ACHN (cell line): ENCODE measurements at places on chromosomes 5 and 9.

- peak; percentile 77 for DNase-seq
Measured at GRCh38 chr9:89497978-89498851, at the start of gene SEMA4D. SEMA4D (minus strand) TSS chr9:89498113; CDS start chr9:89405456, 92,657 bp downstream.

GRCh38 chr9:38361473-38361850 lies 31.0 kb upstream of the ALDH1B1 start:
- DNase-seq = no peak

GRCh38 chr9:127873886-127874285 lies 3.6 kb downstream of the AK1 start:
- DNase-seq = no peak

DNA sequence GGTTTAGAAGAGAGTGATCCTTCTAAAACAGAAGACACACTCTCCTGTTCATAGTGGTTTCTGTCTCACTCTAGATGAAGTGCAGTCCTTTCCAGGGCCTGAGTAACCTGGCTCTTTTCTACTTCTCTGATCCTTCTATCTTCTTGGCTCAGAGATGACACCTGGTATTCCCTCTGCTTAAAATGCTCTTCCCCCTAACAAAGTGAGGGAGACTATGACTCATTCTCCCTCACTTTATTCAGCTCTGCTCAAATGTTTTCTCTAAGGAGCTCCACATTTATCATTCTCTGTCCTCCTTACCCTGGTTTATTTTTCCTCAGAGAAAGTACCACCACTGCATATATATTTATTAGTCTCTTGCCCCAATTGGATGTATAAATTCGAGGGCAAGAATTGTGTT lies 24.6 kb downstream of the TUT7 start:
- DNase-seq = no peak

DNA sequence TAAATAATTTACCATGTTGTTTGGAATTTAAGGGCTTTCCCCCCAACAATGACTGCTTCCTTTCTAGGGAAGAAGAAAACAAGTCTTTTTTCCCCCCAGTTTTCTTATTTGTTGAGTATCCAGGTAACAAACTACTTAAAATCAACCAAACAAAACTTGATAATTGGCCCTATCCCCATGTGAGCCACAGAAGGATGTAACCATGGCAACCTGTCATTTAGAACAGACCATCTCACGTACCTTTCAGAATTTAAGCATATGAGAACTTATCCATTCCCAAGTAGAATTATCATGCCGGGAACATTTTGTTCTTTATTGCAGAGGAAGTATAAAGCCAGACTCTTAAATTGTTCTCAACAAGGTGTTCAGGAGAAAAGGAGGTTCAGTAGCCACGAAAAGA lies 392.3 kb downstream of the CETN3 start:
- DNase-seq = no peak

DNA sequence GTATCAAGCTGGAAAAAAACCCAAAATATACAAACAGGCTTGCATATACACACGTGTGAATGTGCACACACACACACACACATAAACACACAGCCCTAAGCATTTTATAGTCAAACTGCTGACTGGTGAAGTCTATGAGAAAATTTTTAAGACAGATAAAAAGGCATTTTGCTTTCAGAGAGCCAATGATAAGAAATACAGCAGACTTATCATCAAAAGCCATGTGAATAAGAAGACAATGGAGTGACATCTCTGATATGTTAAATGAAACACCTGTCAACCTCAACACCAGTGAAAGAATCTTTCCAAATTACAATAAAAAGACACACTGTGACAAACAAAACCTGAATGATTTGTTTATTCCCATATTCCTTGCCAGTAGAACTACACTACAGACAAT lies 233.3 kb downstream of the CDH9 start:
- DNase-seq = peak; percentile 8

DNA sequence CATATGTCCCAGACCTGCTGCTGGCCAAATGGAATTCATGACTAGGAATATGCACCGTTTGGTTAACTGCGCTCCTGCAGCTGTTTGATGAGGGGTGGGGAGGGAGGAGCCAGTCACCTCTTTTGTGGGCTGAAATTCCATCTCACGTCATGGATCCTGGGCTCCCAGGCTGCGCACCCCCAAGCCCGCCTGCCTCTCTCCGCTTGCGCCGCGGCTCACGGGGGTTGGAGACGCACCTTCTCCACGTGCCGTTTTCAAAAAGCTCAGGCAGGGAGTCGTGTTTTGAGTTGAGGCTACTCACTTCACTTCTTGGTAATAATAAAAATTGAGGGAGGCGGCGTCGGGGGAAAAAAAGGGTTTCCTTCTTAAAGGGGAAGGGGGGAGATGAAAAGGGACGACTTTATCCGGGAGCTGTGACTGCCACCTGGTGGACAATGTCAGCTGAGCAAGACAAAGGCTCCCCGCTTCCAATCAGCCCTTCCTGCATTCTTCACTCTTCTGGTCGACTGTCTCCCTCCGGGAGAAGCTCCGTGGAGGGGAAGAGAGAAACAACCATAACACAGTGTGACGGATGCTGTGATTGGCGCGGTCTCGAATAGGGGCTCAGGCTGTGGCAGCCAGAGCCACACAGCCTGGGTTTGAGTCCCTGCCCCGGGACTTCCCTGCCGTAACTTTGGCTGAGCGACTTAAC lies 15.9 kb upstream of the C5orf47 start:
- DNase-seq = peak; percentile 66

GRCh38 chr5:110854200-110854599 lies 115.4 kb downstream of the SLC25A46 start:
- DNase-seq = no peak

- peak; percentile 32 for DNase-seq
Measured at GRCh38 chr5:168874713-168875380, 295.7 kb upstream of the PANK3 start.

- DNase-seq = no peak
Measured at GRCh38 chr9:129405089-129405826, 215.6 kb downstream of the C9orf50 start.

DNA sequence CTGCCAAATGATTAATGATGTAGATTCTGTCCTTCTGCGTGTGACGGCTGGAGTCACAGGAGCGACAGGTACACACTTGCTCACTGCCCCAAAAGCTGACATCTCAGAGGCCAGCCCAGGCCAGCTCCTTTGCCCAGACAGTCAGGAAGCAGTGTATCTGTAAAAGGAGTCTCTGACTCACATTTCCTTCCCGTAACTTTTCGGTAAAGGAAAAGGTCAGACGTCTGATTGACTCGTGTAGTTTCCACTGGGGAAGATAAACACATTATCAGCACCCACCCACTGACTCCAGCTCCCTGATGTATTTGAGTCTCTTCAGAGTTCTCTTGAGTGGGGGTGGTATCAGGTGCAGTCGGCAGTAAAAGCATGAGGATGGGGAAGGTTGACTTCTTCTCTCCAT lies 64.4 kb upstream of the WWC1 start:
- no peak for DNase-seq
